ENCODE measurements at places on chromosomes 3 and 15. TPM values are rescaled to one million over a fixed set of nuclear protein-coding genes. Genes with fewer than 3 reads are reported as not detected.
A peak's percentile ranks its signal among the peaks of the same experiment; 100 is the strongest.

DNA sequence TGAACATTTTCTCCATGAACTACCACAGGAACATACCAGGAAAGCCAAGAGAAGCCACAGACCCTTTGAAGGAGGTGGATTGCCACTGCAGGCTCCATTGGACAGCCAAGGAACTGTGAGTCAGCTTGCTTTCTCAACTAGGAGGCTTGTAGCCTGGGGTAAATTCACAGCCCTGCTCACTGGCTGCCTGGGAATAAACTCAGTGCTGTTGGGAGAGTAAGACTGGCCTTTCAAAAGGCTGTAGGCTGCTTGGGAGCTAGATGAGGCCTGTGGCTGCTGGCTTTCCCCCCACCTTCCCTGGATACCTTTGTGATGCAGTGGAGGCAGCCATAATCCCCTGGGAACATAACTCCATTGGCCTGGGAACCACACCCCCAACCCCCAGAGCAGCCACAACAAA is 223.5 kb upstream of the RBMS3 start:
- H3K36me3 ChIP-seq: peaks cover 19% of the 10 kb centered on the region
- H3K4me3 ChIP-seq: no peak overlapping the region
- no peak for DNase-seq
- H3K4me1 ChIP-seq: no peaks in the 10 kb centered on the region

GOLGA6A gene
- total RNA-seq: not detected

DNA sequence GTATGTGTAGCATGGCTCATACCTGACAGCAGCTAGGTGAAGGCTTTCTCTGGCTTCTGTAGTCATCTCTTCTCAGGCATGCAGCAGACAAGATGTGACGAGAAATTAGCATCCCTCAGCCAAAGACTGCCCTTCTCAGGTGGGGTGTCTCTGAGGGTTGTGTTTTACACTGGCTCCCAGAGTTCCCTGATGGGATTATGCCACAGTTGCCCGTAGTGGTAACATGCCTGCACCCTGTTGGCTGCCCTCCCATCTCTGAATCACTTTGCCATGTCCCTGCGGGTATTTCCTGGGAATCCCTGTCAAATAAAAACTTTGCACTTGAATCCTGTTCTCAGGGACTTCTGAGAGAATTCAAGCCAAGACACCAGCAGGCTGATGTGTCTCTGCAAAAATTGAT is 70.5 kb downstream of the LRTM1 start:
- no peak overlapping the region for H3K27ac ChIP-seq
- DNase-seq: no peak
- H3K27me3 ChIP-seq: peaks cover 6% of the 10 kb centered on the region
- no peak overlapping the region for H3K4me3 ChIP-seq
- no peaks in the 10 kb centered on the region for H3K36me3 ChIP-seq

CBLB gene
- total RNA-seq: 78.3 TPM

POLR2H gene
- 111 TPM for total RNA-seq

PLSCR4 gene
- total RNA-seq: not detected

DNA sequence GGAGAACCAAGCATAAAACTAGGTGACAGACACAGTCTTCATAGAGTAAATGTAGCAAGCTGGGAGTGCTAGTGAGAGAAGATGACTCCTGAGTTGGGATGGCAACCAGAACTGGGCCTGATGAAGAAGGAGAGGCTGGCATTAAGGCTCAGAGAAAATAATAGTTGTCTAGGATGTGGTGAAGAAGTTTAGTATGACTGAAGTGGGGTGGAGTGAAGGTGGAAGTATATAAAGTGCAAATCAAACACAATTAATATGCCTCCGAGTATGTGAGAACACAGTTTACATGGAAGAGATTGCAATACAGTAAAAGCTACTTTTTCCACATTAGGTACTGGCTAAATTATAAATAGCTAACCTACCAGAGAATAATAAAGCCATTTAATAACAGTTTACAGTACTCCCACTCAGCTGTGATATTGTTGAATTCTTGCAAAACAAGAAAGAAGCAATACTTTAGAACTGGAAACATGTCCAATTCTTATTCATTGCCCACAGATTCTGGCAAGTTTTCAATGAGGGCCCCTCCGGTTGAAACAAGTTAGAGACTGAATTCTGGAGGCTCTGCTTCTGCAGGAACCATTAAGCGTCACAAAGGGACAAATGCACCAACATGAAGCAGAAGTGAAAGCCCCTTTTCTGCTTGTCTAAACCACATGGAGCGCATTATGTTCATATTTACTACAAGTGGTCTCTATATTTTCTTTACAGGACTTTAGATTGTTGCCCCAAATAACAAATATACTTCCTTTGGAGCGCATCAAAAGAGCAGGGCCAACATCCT is 243.7 kb downstream of the SLC9A9 start:
- DNase-seq: no peak
- peaks cover 3% of the 10 kb centered on the region for H3K4me1 ChIP-seq
- no peaks in the 10 kb centered on the region for H3K27me3 ChIP-seq
- H3K4me3 ChIP-seq: no peak overlapping the region

DNA sequence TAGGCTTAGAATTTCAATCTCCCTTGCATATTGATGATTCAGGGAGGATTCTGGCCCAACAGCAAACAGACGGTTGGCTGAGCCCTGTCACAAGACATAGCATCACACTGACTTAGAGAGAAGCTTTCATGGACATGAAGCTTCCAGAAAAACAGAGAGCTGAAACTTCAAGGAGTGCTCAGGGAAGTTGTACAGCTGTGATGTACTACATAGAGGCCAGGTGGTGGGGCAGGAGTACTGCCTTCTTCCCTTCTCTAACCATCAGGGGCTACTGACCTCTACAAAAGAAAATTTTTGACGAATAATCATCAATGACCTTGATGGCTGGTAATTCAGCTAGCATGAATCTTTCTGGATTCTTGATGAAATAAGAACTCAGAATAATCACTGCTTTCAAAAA is 378.5 kb downstream of the ERC2 start:
- H3K4me1 ChIP-seq: no peaks in the 10 kb centered on the region
- no peak for DNase-seq
- H3K36me3 ChIP-seq: no peaks in the 10 kb centered on the region
- no peak overlapping the region for H3K27ac ChIP-seq
- H3K27me3 ChIP-seq: no peaks in the 10 kb centered on the region
- H3K4me3 ChIP-seq: no peak overlapping the region

CEP19 gene
- total RNA-seq: 2.3 TPM

DNA sequence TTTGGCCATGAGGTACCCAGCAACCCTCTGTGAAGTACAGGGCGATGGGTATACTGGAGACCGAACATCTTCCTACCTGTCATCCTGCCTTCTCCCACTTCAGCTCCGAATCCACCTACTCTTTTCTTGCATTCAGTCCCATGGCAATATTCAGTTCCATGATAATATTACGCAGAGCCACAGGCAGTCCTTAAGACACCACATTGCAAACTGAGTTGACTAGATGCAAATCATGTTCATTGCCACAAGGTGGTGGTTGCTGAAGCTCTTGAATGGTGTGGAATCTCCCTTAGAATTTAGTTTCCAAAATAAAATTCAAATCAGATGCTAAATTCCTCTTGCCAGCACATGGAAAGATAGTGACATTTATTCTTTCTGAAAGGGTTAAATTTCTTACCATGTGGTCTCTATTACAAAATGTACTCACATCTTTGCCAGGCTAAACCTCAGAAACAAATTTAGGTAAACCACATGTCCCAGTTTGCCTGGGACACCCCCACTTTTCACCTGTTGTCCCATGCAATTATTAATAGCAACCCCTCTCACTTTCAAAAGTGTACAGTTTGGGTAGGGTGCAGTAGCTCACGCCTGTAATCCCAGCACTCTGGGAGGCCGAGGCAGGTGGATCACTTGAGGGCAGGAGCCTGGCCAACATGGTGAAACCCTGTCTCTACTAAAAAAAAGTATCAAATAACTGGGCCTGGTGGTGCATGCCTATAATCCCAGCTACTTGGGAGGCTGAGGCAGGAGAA is 1.7 kb upstream of the NME9 start:
- peaks cover 4% of the 10 kb centered on the region for H3K27me3 ChIP-seq
- no peak overlapping the region for H3K4me3 ChIP-seq
- peaks cover 17% of the 10 kb centered on the region for H3K4me1 ChIP-seq
- H3K36me3 ChIP-seq: no peaks in the 10 kb centered on the region
- no peak for DNase-seq
- H3K27ac ChIP-seq: no peak overlapping the region

- H3K4me3 ChIP-seq: no peak overlapping the region
- peaks cover 22% of the 10 kb centered on the region for H3K36me3 ChIP-seq
- H3K27me3 ChIP-seq: no peaks in the 10 kb centered on the region
- peaks cover 48% of the 10 kb centered on the region for H3K4me1 ChIP-seq
- peak overlapping the region; percentile 99 for H3K27ac ChIP-seq
- peak; percentile 74 for DNase-seq
Observed at GRCh38 chr15:89177633-89178306, 43.6 kb downstream of the RLBP1 start.

DNA sequence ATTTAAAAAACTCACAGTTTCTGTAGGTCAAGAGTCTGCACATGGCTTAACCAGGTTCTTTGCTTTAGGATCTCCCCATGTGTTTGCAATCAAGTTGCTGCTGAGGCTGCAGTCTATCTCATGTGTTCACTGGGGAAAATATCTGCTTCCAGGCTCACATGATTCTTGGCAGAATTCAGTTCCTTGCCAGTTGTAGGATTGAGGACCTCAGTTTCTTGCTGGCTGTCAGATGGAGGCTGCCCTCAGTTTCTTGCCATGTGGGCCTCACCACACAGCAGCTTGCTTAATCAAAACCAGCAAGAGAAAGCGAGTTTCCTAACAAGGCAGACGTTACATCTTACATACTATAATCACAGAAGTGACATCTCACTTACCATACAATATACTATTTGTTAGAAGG is 10.0 kb upstream of the TBC1D5 start:
- peaks cover 13% of the 10 kb centered on the region for H3K4me1 ChIP-seq
- no peak for DNase-seq
- no peaks in the 10 kb centered on the region for H3K36me3 ChIP-seq

DNA sequence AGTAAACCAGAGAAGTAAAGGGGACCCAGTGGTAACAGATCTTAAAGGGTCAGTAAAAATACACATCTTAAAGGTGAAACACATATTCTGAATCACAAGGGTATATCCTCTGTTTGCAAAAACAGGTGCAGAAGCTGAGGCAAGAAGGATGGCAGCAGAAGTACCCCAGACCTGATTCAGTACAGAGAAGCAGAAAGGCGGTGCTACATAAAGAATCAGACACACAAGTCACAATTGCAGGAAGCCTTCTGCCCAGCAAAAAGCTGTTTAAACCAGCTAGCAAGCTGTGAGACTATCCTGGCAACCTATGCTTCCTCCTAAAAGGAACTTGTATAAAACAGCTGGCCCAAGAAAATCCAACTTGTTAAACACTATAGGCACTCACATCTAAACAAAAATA is 49.4 kb downstream of the ZNF280D start:
- no peaks in the 10 kb centered on the region for H3K4me1 ChIP-seq
- DNase-seq: no peak
- H3K27ac ChIP-seq: no peak overlapping the region
- H3K27me3 ChIP-seq: no peaks in the 10 kb centered on the region

- peak overlapping the region; percentile 95 for H3K4me3 ChIP-seq
- H3K36me3 ChIP-seq: peaks cover 19% of the 10 kb centered on the region
- DNase-seq: no peak
- peaks cover 28% of the 10 kb centered on the region for H3K4me1 ChIP-seq
- H3K27ac ChIP-seq: peak overlapping the region; percentile 99
- H3K27me3 ChIP-seq: no peaks in the 10 kb centered on the region
Observed at GRCh38 chr3:179603831-179604230, 607 bp downstream of the MRPL47 start.

DNA sequence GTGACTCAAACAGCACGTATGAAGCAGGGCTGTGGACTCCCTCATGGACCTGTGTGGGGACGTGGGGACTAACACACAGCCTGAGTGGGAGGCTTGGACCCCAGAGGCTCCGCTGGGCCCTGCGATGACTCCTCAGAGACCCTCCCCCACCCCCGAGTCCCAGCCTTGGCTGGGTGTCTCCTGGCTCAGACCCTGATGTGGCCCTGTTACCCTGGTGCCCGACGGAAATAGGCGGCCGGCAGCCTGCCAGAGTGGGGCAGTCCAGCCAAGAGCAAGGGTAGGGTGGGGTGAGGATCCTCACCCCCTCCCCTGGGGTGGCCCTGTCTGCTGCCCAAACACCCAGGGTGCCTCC is 15.3 kb downstream of the TNK2 start:
- H3K36me3 ChIP-seq: no peaks in the 10 kb centered on the region
- no peak overlapping the region for H3K4me3 ChIP-seq
- no peaks in the 10 kb centered on the region for H3K27me3 ChIP-seq

- peak overlapping the region; percentile 96 for H3K4me3 ChIP-seq
- H3K27ac ChIP-seq: peak overlapping the region; percentile 75
- H3K4me1 ChIP-seq: peaks cover 30% of the 10 kb centered on the region
Observed at GRCh38 chr15:65529762-65530317, 423 bp upstream of the HACD3 start.

DNA sequence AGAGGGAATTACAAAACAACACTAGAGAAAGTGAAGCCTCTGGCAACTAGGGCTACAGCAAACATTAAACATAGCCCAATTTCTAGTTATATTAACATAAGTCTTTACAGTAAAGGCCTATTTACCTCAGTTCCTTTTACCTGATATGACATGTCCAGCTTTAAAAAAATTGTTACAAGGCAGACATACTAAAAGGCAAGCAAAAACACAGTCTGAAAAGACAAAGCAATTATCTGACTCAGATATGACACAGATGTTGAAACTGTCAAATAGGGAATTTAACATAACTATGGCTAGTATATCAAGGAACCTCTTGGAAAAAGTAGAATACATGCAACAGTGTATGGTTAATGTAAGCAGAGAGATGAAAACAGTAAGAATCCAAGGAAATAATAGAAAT is 238.6 kb downstream of the RAP2B start:
- no peak for DNase-seq
- H3K27me3 ChIP-seq: no peaks in the 10 kb centered on the region
- peaks cover 13% of the 10 kb centered on the region for H3K4me1 ChIP-seq
- peaks cover 3% of the 10 kb centered on the region for H3K36me3 ChIP-seq
- no peak overlapping the region for H3K4me3 ChIP-seq

- H3K27me3 ChIP-seq: peaks cover 31% of the 10 kb centered on the region
- no peak overlapping the region for H3K4me3 ChIP-seq
- H3K36me3 ChIP-seq: no peaks in the 10 kb centered on the region
- H3K27ac ChIP-seq: no peak overlapping the region
Observed at GRCh38 chr3:193946945-193947344, 189.0 kb upstream of the HES1 start.

DNA sequence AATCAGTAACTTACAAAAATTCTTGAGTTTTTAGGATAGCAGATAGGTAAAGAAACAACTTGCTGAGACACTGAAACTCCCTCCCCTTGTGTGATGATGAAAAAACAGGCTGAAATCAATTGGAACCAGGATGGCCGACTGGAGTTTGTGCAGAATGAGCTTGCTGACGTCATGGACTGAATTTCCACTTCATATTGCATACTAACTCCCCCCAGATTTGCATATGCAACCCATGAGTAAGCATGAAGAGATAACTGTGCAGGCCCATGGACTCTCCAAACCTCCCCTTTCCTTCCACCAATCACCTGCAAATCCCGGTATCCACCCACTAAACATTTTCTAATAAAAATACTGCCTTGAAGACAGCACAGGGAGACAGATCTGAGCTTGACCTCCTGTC is 82.0 kb upstream of the SCN5A start:
- H3K4me3 ChIP-seq: no peak overlapping the region
- no peaks in the 10 kb centered on the region for H3K4me1 ChIP-seq
- DNase-seq: no peak
- no peak overlapping the region for H3K27ac ChIP-seq
